Activated CD4-positive, alpha-beta T cell treated with anti-CD3 and anti-CD28 coated beads, Interleukin-2, amount 10 ng/mL, durations not matched to agents 24 days and 14 days (primary cell): ENCODE measurements at places on chromosomes 16 and 17.

GRCh38 chr17:31646642-31647041, 212.4 kb downstream of the COPRS start:
- no peak for DNase-seq

DNA sequence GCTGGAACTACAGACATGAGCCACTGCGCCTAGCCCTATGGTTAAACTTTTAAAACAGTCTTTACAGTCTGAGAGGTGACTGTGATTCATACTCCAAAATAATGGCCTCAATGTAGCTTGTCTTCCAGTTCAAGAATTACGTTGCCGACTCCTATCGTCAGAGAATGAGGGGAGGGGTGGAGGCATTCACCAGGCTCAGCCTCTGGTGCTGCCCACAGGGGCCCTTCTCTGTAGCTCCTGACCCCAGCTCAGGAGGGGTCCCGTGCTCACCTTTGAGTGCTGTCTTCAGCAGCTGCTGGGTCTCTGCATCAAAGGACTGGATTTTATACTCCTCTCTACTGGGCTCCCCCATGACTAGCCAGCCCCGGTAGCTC, 1.2 kb downstream of the MIF4GD start:
- no peak for DNase-seq

- no peak for DNase-seq
These were observed 39.3 kb upstream of the AKTIP start for GRCh38 chr16:53542283-53542682.

DNA sequence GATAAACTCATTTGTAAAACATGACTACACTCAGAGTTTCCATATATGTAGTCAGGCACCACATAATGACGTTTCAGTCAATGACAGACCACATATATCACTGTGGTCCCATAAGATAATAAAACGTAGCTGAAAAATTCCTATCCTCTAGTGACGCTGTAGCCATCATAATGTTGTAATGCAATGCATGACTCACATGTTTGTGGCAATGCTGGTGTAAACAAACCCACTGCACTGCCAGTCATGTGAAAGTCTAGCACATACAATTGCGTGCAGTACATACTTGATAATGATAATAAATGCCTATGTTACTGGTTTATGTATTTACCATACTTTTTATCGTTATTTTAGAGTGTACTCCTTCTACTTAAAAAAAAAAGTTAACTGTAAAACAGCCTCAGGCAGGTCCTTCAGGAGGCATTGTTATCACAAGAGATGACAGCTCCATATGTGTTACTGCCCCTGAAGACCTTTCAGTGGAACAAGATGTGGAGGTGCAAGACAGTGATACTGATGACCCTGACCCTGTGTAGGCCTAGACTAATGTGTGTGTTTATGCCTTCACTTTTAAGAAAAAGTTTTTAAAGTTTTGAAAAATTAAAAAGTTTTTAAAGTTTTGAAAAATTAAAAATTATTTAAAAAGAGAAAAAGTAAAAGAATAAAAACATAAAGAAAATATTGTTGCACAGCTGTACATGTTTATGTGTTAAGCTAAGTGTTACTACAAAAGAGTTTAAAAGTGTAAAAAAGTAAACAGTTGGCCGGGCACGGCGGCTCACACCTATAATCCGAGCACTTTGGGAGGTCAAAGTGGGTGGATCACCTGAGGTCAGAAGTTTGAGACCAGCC, 9.0 kb downstream of the STAT5B start:
- peak; percentile 85 for DNase-seq

GRCh38 chr17:59335685-59336084, 4.2 kb downstream of the YPEL2 start:
- DNase-seq, result no peak

DNA sequence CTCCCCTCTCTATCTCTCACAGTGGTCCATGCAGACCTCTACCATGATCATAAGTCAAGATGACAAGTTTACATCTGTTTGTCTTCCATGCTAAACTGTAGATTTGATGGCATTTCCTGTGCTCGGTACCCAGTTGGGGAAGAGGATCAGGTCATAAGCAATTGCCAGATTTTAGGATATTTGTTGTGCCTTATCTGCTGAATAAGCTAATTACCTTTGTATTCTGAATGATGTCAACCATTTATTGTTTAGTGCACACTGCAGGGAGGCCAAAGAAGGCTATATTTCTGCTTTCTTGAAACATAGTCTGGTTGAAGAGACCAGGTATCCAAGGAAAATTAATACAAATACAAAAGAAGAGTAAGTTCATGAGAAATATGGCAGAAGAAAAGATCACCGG, 5.8 kb upstream of the ALDOC start:
- DNase-seq, result no peak

DNA sequence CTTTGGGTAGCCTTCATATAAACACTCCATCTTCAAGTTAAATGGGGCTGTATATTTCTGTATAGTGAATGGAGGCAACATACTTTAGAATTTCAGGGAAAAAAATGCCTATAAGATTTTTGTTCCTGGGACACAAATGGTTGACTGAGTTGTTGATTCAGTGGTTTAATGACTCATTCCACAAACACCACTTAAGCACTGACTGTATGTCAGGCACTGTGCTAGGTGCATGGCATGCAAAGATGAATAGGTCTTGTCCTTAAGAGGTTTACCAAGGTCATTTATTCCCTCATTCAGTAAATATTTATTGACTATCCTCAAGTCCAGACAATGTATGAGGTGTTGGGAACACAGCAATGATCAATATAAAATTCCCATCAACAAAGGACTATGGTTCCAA, 417.1 kb downstream of the CA10 start:
- no peak for DNase-seq

GRCh38 chr17:72266112-72266775, 145.4 kb downstream of the SOX9 start:
- DNase-seq, result no peak
